Nucleus accumbens (tissue), 56 donors: ENCODE measurements at places on chromosomes 11 and 22.

GRCh38 chr22:36588285-36588684 lies 59.3 kb upstream of the EIF3D start:
- DNase-seq: no peak

DNA sequence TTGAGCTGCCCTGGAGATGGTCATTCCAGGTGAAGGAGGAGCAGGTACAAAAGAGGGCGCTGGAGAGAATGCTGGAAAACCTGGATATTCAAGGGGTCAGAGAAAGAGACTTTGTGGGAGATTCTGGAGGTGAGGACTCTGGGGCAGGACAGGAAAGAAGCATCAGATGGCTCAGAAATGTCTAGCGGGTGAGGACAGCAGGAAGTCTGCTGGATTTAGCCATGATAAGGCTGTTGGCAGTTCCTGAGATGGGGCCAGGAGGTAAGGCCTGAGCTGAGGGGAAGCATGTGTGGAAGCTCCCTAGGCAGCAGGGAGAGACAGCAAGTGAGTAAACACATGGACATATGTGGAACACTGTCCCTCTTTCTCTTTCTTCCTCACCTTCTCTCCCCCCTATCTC lies 1.5 kb downstream of the UPB1 start:
- no peak for DNase-seq

DNA sequence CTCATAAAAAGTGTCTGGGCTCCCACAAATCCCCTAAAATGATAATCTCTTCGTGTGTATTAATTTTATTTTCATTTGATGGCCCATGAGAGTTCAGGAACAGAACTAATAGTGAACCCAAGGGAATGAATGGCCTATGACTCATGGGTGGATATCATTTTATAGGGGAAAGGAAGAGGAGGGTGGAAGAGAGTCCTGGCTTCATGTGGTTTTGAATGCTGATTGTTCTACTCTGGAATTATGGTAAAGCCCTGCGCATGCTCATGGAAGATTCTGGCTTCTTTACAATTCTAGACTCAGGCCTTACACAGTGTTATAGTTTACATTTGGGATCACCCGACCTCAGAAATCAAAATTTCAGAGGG lies 35.2 kb downstream of the MAML2 start:
- DNase-seq: no peak

GRCh38 chr11:116062129-116062489 lies 557.9 kb upstream of the CADM1 start:
- no peak for DNase-seq

GRCh38 chr11:30424844-30425243 lies 101.9 kb downstream of the ARL14EP start:
- DNase-seq: no peak

DNA sequence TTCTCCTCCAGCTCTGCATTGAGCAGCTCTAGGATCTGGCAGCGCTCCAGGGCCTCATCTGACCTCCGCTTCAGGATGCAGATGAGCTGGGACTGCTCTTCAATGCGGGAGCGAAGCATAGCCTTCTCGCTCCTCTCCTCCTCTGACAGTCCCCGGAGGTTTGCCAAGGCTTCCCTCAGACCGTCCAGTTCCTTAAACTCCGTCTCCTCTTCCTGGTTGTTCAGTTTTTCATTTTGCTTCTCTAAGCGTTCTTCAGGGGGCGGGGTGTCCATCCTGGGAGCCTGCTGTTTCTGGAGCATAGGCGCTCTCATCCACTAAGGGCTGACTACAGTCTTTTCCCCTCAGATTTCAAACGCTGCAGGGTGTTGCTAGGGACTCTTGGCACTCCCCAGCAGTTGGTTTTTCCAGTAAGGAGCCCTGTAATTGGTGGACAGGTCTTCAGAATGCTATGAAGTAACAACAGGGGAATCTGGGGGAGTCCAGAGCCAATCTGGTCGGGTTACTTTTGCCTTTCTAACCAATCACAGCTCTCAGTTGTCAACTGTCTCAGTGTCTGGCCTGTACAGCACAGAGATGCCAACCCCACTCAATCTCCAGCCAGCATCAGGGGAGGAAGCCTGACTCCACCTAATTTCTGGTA lies at the start of gene CCDC89:
Gene CCDC89, minus strand, starts transcription at position 376 of the 640 bp plus-strand sequence. Its CDS starts 65 bp downstream, at position 311.
- peak; percentile 33 for DNase-seq

- DNase-seq: no peak
Observed at GRCh38 chr11:135033540-135033939, 621.5 kb upstream of the B3GAT1 start.

- DNase-seq: no peak
Observed at GRCh38 chr22:49720279-49720959, 107.3 kb downstream of the BRD1 start.

DNA sequence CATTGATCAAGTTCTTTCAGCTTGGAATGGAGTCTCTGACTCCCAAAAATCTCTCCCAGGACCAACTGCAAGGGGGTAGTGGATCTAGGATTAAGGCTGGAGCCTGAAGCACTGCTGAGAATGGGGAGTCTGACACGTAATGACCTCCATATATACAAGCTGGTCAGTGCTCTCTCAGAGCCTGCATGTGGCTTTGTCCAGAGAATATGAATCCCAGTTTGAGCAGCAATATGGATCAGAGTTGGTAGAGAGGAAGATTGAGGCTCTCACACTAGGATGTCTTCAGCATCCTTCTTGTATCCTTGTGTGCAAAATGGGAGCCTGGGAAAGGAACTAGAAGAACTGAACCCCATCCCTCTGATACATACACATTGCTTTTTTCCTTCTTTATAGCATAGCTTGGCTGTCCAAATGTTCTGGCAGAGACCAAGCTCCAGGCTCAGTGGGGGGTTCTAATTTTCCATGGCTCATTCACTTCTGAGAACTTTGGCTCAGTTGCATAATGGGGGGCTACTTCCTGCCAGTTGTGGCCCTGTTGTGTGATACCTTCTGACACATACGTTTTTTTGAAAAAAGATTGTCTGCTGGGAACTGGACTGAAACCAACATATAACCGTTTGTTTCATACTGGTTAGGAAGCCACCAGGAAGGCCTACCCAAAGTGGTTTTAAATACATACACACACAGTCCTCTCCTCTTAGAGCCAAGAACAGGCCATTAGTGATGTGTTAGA lies 138.2 kb downstream of the ETS1 start:
- no peak for DNase-seq

GRCh38 chr11:102761646-102762238 lies 18.7 kb downstream of the MMP10 start:
- DNase-seq: no peak

GRCh38 chr22:22802339-22802970 lies 85.2 kb upstream of the IGLL5 start:
- no peak for DNase-seq

DNA sequence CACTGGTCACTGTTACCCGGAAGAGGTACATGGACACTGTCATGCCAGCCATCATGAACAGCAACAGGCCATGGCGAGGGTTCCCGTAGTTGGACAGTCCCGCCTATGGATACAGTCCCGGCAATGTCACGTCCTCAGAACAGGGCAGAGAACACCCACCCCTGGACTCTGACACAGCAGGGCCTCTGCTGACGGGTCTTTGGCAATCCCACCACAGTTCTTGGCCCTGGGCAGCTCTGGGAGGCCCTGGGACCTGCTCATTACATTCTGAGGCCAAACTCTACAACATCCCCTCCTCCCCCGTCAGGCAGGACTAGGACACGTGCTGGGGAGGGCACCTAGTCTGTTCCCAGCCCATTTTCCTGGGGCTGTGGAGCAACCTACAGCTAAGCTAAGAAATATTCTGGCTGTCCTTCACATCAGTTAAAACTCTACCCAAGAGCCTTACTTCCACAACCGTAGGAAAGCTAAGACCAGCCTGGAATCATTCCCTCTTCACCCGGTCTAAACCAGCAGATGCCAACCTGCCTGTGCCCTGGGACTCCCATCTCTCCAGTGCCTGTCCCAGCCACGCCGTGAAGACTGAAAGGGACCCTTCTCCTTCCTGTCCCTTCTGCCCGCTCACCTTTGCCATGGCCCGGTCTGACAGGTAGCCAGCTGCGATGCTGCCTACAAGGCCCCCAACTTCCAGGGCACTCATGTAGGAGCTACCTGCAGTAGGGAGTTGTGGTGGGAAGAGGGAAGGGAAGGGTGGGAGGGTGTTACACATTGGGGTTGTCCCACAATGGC lies 4.5 kb downstream of the SLC37A4 start:
- no peak for DNase-seq

DNA sequence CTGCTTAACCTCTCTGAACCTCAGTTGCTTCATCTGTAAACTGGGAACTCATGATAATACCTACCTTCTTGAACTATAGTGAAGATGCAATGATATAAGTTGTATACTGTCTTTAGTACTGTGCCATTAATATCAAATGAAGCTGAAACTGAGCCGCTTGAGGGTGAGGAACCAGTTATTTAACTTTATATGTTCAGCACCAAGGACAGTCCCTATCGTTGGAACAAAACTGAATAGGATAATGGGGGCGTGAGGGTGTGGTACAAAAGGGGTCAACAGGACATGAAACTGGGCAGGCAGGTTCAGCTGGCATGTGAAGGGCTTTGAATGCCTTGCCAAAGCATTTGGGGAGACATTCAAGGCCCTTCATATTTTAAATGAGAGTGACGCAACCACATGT lies 112.6 kb downstream of the C11orf91 start:
- DNase-seq: no peak

GRCh38 chr11:82969811-82970210 lies 68.3 kb downstream of the DDIAS start:
- no peak for DNase-seq

DNA sequence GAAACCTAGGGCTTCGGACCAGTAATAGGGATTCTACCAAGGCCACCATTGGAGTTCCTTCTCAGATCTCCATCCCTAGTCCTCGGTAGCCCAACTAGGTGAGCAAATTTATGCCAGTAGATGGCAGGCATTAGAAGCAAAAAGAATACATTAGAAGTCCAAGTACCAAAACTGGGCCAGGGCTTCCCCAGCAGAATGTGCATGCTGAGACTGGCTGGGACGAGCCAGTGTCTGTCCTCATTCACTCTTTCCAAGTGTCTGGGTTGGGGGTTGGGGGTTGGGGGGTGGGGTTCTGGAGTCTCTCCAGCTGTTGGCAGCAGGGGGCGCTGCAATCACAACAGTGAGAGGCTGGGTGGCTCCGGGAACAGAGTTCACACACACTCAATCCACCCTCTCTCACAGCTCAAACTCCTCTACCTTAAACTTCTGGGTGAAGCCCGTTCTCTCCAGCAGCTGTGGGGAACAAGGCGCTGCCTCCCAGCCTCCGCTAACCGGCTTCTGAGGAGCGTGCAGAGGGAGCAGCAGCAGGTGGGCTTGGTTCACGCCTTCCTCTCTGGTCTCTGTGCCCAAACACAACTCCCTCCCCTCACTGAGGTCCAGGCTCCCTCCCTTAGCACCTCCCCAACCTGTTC lies 57.5 kb downstream of the BTG4 start:
- peak; percentile 55 for DNase-seq

DNA sequence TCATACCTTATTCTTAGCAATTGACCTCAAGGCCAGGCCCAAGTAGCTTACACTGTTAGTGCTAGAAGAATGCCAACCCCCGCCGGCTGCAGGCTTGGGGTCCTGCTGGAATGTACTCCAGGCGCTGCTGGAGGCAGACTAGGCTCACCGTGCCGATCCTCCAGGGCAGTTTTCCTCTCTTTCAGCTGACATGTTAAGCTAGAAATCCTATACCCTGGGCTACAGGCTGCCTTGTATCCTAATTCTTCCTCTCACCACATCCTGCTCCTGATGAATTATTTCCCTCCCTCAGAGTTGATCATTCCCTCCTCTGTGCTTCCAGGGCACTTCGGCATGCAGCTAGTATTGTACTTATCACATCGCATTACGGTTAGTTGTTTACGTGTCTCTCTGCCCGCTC lies 3.4 kb downstream of the SPTBN2 start:
- DNase-seq: no peak

GRCh38 chr11:113161711-113162591 lies 152.4 kb upstream of the TTC12 start:
- DNase-seq: no peak

DNA sequence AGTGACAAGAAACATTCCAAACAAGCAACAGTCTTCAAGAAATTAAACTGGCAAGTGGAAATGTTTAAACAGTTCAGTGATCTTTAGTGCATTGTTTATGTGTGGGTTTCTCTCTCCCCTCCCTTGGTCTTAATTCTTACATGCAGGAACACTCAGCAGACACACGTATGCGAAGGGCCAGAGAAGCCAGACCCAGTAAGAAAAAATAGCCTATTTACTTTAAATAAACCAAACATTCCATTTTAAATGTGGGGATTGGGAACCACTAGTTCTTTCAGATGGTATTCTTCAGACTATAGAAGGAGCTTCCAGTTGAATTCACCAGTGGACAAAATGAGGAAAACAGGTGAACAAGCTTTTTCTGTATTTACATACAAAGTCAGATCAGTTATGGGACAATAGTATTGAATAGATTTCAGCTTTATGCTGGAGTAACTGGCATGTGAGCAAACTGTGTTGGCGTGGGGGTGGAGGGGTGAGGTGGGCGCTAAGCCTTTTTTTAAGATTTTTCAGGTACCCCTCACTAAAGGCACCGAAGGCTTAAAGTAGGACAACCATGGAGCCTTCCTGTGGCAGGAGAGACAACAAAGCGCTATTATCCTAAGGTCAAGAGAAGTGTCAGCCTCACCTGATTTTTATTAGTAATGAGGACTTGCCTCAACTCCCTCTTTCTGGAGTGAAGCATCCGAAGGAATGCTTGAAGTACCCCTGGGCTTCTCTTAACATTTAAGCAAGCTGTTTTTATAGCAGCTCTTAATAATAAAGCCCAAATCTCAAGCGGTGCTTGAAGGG lies 6.0 kb downstream of the MALAT1 start:
- DNase-seq: no peak

DNA sequence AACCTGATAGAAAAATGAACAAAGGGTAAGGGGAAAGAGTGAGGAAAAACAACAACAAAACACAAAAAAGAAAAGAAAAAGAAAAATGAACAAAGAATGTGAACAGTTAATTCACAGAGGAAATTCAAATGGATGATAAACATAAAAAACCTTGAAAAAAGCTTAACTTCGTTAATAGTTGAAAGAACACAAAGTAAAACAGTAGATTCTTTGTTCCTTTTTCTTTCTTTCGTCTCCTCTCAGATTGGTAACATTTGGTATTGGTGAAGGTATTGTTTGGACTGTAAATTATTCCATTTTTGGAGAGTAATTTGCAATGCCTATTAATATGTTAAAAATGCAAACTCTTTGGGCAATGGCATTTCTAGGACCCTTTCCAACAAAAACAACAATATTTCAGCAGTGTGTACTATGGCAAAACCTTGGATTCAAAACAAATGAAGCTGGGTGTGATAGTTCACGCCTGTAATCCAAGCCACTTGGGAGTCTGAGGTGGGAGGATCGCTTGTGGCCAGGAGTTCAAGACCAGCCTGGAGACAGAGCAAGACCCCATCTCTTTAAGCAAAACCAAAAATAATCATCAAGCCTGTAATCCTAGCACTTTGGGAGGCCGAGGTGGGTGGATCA lies 3.3 kb upstream of the BACE1 start:
- no peak for DNase-seq

DNA sequence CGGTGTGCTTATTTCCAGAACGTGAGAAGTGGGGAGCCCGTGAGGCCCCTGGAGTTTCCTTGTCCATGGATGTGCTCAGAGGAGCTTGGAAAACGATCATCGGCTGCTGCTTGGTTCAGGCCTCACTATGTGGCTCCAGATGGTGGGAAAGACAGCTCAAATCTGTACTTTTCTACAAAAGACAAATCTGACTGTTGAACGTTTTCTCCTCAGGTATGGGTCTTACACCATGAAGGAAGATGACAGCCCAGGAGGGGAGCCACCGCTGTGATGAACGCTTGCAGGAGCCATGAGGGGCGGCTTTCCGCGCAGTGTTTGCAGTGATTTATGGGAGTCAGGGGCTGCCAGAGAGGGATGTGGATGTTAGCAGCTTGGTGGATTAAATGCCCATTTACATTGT lies 109.4 kb upstream of the E2F8 start:
- DNase-seq: no peak

GRCh38 chr11:2511421-2512369 lies 66.9 kb downstream of the KCNQ1 start:
- DNase-seq: no peak
